ENCODE measurements at places on chromosomes 4 and X.

- no peak for DNase-seq
These were observed 139.1 kb downstream of the VEGFC start for GRCh38 chr4:176653401-176654220.

DNA sequence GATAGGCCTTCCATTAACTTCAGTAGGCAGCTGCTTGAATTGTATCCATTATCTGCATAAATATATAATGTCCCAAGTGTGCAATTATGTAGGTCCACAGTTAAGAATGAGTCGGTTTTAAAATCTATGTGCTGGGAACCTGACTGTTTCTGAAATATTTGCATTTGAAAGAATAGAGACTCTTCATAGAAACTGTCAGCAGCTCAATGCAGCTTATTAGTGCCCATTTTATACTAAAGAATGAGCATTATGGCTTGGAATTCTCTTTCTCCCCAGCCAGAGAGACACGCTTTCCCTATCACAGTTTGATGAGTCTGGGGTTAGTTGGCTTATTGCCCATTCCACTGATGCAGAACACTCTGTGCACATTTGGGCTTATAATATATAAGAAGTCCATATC lies 202.0 kb upstream of the PCDH7 start:
- no peak for DNase-seq

DNA sequence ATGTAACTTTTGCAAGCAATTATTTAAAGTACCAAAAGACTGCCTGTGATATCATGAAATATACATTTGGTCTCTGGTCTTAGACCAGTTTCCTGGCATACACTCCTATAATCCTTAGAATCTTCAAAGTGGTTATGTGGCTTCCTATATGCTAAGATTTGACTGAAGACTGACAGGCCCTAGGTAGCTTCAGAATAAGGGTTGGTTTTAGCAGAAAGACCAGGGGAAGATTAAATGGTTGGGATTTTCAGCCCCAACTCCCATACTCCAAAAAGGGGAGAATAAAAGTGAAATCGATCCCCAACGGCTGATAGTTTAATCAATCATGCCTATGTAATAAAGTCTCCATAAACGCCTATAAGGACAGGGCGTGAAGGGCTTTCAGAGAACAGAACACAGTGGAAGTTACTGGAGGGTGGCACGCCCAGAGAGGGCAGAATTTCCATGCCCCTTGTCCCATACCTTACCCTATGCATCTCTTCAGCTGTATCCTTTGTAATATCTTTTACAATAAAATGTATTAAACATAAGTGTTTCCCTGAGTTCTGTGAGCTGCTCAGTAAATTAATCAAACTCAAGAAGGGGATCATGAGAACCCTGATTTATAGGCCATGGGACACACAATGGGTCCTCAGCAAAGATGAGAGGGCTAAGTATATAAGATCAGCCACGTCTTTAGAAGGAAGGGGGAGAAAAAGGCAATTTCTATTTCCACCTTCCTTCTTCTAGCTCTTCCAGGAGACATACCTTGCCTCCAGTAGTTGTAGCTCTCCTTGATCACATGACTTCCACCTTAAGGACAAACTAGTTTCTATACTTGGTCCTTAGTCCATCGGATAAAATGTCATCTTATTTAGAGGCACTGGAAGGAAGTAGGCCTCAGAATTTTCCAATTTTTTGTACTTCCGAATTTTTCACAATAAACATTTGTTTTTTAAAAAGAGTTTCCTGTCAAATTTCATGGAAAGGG lies 26.8 kb downstream of the ANKRD17 start:
- no peak for DNase-seq

DNA sequence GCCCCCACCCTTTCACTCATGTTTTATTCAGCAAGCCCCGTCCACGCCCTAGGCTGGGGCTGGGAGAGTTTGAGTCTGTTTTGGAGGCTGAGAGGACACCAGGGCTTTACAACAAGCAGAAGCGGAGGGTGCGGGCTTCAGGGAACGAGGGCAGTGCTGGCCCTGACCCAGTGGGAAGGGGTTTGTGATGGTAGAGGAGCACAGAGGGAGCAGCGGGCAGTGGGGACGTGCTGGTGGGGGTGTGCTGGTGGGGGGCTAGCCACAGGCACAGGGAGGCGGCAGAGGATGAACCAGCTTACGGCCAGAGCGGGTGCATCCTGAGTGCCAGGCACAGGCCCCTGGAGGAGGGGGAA lies 26.4 kb downstream of the NSG1 start:
- DNase-seq: no peak

GRCh38 chr4:153486281-153487151 lies 20.4 kb downstream of the TMEM131L start:
- DNase-seq: peak; percentile 21

- DNase-seq: no peak
These were observed 57.7 kb downstream of the KLHL13 start for GRCh38 chrX:118058924-118059323.

DNA sequence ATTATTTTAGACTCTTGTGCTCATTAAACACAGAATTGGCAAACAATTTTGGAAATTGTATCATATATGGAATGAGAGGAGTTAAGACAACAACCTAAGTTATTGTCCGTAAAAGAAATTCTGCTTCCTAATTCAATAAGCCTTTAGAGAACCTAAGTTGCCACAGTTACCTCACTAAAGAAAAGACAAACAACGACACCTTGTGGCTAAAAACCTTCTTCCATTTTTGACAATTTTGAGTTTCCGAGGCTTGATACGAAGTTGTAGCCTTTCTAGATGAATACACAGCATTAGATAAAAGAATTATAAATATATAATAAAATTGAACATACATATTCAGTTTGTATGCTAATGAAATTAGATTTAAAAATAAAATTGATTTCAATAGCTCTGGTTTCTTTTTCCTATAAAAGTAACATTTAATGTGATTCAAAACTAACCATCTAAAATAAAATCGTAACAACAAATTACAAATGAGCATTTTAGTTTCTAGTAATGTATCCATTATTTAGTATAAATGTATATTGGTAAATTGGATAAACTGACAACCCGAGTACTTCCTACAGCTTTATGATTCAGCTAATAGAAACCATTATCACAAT lies 275.1 kb downstream of the GPM6A start:
- DNase-seq: no peak

- no peak for DNase-seq
These were observed at the start of gene GDPD2 for GRCh38 chrX:70422851-70423341. GDPD2 (plus strand) TSS chrX:70423314; CDS start chrX:70424985, 1,671 bp downstream.

DNA sequence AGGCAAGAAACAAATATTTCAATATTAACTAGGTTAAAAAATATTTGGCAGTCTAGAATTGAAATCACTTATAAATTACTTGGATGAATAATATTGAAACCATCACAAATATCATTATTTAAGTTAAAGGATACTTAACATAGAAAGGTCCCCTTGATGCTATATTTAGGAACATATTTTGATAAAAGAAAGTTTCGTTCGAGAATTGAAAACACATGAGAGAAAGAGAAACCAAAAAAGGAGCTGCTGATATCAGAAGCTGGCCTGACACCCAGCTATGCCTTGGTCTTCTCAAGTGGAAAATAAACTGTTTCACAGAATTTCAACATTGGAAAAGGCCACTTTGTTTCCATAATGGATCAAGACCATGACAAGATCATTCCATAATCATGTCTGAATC lies 762.4 kb downstream of the DMD start:
- no peak for DNase-seq

DNA sequence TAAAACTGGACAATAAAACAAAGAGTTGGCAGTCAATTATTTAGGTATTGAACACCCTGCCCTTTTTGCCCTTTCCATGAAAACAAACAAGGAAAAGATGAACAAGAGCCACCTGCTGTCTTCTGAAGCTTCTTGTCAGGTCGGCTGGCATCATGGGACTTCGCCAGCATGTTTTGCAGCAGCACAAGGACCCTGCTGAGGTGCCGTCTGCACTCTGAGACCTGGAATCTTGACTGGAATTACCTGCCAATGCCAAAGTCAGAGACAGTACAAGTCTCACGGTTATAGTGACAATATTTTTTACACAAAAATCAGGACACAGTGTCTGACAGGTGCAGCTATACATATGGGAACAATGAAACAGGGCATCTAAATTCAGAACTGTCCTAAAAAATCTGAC lies 284.5 kb downstream of the GASK1B start:
- no peak for DNase-seq

- no peak for DNase-seq
These were observed 69.4 kb downstream of the HMGB2 start for GRCh38 chr4:173264684-173265185.

- no peak for DNase-seq
These were observed 144.1 kb upstream of the ETNPPL start for GRCh38 chr4:108906866-108907367.

DNA sequence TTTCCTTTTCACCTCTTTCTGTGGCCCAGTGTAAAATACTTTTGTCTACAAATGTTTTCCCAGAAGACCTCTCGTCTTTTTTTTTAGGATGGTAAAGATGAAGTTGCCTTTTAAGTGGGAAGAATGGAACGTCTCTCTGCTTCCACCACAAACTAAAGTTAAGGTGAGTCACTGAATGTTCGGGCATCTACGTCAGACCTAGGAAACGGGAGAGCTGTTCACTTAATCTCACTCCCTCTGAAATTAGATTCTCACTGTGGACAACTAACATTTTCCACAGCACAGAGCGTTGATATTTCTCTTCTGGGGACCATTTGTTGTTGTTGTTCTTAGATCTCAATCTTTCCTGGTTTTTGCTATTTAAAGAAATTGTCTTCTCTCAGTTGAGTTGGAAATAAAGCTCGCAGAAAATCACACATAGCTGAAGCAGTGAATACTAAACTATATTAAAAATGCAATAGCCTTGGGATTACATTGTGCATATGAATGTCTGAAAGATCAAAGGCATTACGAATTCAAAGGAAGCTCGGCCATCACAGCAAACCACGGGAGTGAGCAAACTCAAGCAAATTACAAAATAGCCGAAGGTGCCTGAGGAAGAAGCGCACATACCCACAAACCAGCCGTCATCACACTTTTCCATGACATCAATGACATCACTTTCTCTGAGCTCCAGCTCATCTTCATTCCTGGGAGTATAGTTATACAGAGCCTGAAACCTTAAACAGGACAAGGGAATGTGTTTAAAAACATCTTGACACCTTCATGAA lies 53.9 kb upstream of the PDLIM3 start:
- DNase-seq: no peak

- no peak for DNase-seq
These were observed 3.3 kb upstream of the SUPT20HL1 start for GRCh38 chrX:24357106-24357505.
